ENCODE measurements at places on chromosomes 3 and 15.

DNA sequence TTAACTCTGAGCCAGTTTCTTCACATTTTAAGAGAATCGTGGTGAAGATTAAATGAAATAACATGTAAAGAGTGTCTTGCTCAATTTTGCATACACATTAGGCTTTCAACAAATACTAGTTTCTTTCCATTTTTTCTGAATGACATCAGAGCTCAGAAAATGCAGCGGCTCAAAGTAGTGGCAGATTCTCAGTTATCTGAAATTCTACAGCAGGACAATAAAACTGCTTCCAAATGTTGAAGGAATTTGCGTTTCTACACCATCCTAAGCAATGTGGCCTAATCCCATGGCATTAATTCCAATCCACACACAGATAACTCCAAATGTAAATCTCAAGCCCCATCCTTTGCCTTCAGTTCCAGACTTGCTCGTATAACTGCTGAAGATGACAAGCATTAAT lies 115.8 kb downstream of the PLCH1 start:
- no peak for DNase-seq

- no peak for DNase-seq
These were observed 307.1 kb downstream of the RAP2B start for GRCh38 chr3:153469162-153469561.

DNA sequence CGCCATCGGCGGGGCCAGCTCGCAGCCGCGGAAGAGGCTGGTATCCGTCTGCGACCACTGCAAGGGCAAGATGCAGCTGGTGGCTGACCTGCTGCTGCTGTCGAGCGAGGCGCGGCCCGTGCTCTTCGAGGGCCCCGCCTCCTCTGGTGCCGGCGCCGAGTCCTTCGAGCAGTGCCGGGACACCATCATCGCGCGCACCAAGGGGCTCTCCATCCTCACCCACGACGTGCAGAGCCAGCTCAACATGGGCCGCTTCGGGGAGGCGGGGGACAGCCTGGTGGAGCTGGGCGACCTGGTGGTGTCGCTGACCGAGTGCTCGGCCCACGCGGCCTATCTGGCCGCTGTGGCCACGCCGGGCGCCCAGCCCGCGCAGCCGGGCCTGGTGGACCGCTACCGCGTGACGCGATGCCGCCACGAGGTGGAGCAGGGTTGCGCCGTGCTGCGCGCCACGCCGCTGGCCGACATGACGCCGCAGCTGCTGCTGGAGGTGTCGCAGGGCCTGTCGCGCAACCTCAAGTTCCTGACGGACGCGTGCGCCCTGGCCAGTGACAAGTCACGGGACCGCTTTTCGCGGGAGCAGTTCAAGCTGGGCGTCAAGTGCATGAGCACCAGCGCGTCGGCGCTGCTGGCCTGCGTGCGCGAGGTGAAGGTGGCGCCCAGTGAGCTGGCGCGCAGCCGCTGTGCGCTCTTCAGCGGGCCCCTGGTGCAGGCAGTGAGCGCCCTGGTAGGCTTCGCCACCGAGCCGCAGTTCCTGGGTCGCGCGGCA lies 1.8 kb downstream of the TLNRD1 start:
- DNase-seq, result no peak

DNA sequence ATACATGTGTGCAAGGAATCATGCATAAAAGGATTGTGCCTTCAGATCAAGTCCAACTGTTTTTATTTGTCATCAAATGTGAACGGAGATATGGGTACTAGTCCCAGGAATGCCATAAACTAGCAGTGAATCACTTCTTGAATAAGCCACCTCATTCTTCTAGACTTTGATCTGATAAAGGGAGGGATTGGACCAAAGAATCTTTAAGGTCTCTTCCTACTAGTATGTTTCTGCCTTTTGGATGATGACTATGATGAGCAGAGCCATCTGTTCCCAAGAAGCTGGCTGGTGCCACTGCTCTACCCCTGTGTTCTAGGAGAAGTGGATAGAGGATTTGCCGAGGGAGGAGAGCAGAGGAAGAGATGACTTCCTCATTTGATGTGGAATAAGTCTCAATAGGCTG lies 28.8 kb upstream of the UACA start:
- no peak for DNase-seq

DNA sequence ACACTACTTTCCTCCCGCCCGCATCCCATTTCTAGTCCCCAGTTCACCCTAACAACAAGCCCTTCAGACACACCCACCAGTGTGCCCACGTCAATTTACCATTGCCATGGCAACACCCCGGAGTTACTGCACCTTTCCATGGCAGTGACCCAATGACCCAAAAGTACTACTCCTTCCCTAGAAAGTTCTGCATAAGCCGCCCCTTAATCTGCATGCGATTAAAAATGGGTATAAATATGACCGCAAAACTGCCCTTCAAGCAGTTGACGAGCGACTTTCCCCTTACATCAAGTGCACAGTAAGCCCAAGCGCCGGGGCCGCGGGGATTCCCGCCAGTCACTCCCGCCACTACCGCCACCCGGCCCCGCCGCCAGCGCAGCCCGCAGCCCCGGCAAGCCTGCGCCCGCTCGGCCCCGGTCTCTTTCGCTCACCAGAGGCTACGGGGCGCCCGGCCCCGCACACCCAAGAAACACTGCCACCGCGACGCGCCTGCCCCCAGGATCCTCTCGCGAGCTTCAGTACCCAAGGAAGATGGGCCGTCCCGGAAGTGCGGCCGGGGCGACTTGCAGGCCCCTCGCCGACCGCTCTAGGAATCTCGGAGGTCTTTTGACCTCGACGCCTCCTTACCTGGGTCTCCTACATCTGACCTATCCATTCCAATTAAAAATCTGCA lies 27.2 kb upstream of the ZNF502 start:
- peak; percentile 84 for DNase-seq

- DNase-seq, result no peak
These were observed 70.4 kb downstream of the DLG1 start for GRCh38 chr3:197227780-197228574.
